ENCODE measurements at places on chromosomes 2 and 18.

- DNase-seq: no peak
These were observed 268.4 kb upstream of the CDH19 start for GRCh38 chr18:66872277-66872676.

- no peak for DNase-seq
These were observed 16.4 kb downstream of the TNS1 start for GRCh38 chr2:217986256-217986961.

GRCh38 chr18:76115580-76115979 lies 379.5 kb downstream of the ZNF516 start:
- no peak for DNase-seq

GRCh38 chr2:104321116-104321795 lies 532.7 kb upstream of the POU3F3 start:
- no peak for DNase-seq

- DNase-seq: no peak
These were observed 233.8 kb downstream of the ANKRD36B start for GRCh38 chr2:97355887-97356286.

DNA sequence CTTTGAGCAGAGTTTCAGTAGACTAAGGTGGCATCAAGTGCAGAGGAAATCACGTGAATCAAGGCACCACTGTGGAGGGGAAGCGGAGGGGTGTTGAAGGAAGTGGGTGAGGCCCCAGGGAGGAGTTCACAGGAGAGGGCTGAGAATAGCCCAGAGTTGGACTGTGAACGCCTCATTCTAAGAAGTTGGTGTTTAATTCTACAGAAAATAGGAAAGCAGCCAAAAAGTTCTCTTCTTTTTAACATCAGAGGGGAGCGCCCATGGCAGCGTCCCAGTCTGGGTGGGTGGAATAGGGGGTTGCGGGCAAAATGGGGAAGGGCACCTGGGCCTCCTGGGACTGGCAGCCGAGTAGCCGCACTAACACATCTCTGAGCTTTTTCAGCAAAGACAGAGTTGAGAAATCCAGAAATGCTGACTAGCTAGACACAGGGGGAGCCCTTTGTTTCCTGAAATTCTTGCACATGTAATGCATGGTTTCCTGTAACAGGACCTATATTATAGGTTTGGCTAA lies 97.0 kb downstream of the NEB start:
- DNase-seq: peak; percentile 37

DNA sequence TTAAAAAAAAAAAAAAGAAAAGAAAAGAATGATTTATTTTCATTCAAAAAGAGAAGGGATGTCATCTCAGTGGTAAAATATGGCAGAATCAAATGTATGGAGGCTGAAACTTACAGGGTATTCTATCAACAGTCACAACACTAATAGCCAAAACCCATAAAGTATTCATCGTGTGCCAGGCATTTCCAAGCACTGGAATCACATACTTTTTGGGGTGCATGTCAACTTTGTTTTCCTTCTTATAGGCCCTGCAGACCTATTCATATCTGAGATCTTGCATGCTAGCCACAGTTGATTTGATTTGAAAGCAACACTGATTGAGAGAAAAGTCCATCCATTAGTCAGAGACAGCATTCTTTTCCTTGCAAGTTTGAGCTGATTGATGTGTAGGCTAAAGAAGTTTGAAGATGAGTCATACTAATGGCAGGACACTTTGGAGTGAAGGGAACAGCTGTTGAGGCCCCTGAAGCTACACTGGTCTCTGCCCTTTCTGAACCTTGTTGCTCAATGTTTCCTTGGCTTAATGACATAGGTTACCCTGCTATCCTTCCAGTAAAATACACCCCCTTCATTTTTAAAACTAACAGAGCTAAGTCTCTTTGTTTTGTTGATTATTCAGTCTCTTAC lies 22.0 kb downstream of the KATNAL2 start:
- no peak for DNase-seq

- DNase-seq: no peak
These were observed 7.8 kb upstream of the RALB start for GRCh38 chr2:120244656-120245519.

- no peak for DNase-seq
These were observed 635 bp downstream of the SETBP1 start for GRCh38 chr18:44681076-44681970.

DNA sequence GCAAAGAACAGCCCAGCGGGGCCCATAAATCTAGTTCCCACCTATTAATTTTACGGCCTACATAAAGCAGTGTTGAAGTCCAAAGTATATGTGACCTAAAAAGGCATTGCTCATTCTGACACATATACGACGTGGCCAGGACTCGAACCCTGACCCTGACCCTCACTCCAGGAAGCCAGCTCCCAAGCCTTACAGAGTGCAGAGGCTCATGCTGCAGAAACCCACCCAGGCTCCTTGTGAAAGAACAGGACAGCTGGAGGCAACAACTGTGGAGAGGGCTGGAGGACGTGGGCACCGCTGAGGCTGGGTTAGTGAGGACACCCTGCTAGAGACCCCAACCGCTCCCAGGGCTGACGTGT lies 221.6 kb downstream of the CYP26B1 start:
- DNase-seq: no peak

- no peak for DNase-seq
These were observed 12.5 kb upstream of the COLEC12 start for GRCh38 chr18:512957-513356.

DNA sequence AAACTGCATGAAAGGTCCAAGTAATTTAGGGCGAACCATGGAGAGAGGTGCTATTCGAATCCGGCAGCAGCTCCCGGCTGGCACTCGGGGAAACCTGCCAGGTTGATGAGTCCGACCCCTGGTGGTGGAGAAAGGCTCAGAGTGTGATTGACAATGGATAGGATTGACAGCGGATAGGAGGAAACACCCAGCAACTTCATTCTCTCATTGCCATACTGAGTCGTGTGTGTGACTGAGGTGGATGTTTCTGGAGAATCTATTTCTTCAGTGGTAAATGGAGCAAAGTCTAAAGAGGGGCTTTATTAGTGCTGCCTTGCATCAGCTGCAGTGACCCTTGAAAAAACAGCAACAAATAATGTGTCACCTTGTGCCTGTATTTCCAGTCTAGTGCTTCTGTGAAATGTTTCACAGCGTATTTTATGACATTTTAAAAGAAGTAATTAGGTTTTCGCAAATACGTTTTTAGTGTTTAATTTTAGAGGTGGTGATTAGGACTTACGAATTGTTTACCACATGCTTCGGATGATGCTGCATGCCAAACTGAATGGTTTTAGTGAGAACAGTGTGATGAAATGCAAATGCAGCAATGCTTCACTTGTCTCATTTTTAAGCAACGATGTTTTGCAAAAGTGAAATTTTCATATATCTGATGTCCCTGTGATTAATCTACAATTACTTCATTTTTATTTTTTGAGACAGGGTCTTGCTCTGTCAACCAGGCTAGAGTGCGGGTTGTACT lies 102.0 kb downstream of the DCDC2C start:
- DNase-seq: no peak

- DNase-seq: no peak
These were observed 482.2 kb downstream of the DCC start for GRCh38 chr18:52822160-52822559.

- DNase-seq: peak; percentile 16
These were observed at the start of gene MYO1B for GRCh38 chr2:191245046-191245868. Gene MYO1B, plus strand, starts transcription at chr2:191245404. Its CDS starts 31,492 bp downstream, at chr2:191276896.

DNA sequence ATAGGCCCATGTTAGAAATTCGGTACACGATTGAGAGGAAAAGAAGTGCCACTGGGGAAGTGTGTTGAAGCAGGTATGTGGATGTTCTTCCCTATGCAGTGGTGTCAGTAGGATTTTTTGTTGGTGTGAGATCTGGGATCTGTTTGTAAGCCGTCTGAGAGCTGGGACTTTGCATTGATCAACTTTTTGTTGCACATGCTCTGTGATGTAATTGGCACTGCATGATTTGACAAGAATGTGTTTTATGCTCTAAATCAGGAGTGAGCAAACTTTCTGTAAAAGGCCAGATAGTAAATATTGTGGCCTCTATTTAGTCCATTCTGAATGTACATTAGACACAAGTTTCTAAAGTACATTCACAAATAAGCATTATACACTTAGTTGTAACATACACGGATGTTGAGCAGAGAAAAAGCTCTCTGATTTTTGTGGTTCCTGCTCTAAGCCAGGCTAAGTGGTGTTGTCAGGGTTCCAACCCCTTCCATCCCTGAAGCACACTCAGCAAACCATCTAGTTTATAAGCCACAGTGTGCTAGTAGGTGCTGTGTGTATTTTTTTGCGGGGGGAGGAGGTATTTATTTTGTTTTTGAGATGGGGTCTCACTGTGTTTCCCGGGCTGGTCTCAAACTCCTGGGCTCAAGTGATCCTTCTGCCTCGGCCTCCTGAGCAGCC lies 235.6 kb downstream of the NEDD4L start:
- no peak for DNase-seq

GRCh38 chr2:74472945-74473258 lies 422 bp upstream of the MRPL53 start:
- no peak for DNase-seq

DNA sequence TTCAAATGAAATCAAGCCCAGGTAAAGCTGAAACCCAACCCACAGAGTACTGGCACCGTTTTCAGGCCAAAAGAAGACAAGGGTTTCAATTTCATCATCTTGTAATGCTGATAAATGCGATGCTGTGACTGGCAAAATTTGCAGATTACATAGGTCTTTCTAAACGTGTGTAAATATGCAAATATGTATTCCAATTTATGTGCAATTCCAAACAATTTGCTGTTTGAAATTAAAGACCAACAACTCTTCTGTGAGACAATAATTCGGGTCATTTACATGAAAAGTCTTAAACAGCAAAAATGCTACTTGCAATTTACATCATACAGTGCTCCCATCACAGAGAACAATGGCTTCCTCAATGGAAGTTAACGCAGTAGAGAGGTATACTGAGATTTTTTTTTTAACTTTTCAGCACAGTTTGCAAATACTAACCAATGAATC lies 2.8 kb upstream of the ZNF532 start:
- DNase-seq: no peak

- DNase-seq: no peak
These were observed 215.2 kb downstream of the VAPA start for GRCh38 chr18:10128921-10129501.

- no peak for DNase-seq
These were observed 342.0 kb downstream of the HRH4 start for GRCh38 chr18:24802456-24802855.

DNA sequence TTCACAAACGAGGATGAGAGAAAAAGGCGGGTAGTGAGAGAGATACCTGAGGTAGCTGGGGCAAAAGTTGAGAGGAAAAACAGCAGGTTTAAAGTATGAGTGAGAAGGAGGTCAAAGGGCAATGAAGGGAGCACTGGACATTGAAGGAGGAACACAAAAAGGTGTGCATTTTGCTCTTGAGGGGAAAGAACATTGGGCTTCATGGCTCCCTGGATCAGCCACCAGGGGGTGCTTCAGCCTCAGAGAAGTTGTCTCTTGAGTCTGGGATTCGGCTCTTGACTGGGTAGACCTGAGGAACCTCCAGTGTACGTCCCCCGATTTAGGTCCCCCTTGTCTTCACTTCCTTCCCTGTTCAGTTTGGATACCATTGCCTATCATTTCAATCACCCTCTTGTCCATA lies 128.5 kb downstream of the RAPGEF4 start:
- no peak for DNase-seq

DNA sequence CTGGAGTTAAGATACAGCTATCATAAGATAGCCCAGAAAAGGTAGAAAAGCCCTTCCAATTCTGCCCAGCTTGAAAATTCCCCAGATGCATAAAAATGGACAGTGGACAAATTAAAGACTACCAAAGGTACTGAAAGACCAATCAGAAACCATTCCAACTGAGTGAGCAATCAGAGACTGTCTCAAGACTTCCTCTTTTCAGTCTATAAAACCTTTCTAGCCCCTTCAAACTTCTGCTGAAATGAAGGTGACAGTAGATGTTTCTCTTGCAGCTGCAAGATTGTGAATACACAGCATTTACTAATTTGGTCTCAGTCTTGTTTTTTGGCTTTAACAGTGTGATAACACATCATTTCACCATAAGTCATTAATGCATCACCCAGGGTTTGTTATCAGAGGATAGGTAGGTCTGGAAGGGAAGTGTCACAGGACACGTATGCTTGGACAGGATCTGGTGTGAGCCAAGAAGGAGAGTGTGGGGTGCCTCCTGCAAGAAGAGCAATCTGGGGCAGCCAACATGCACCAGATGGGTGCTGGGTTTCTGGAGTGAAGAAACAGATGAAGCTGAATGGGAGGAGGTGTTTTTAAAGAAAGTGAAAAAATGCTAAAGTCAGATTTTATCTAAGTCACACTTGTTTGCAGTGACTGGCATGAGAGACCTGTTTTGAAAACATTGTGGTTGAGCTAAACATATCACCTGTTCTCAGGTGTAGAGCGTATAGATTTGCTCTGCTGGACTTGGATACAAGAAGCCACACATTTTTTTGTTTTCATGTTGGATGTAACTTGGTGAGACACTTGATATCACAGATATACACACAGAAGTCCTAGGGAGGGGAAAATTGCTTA lies 75.3 kb upstream of the DDX18 start:
- DNase-seq: no peak

- peak; percentile 67 for DNase-seq
These were observed 8.5 kb downstream of the HES6 start for GRCh38 chr2:238231251-238231793.
